ENCODE measurements at places on chromosomes 16 and 17.

GRCh38 chr17:13478326-13478830, 123.4 kb downstream of the HS3ST3A1 start:
- DNase-seq: no peak

DNA sequence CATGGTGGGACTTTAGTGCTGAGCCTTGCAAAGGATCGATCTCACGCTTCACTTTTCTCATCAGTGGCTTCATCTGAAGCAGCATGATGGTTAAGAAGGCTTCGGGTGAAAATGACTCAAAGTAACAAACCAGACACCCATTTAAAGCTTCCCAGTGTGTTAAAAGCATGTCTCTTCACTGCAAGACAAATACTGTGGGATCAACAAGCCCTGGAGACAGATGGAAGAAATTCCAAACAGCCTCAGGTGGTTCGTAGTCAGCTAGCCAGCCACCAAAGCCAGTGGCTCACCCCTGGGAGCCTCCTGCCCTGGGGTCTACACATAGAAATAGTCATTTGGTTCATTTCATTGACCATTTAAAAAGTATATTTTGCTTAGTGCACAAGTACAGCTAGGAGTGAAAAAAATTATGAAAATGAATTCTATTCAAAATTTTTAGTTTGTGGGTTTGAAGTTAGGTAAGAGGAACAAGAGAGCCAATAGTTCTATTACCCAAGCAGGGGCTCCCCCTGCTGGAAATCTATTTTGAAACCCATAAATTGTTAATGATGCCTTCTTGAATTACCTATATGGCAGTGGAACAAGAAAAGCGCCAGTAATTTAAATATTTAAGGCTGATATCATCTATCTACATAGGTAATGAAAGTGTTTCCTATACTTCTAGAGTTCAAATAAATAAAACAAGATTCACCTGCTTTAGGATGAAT, 51.6 kb downstream of the PMP22 start:
- no peak for DNase-seq

- DNase-seq: no peak
These were observed 8.2 kb downstream of the TBX21 start for GRCh38 chr17:47741109-47741792.

GRCh38 chr17:9336817-9337216, 238.8 kb downstream of the STX8 start:
- DNase-seq: no peak

DNA sequence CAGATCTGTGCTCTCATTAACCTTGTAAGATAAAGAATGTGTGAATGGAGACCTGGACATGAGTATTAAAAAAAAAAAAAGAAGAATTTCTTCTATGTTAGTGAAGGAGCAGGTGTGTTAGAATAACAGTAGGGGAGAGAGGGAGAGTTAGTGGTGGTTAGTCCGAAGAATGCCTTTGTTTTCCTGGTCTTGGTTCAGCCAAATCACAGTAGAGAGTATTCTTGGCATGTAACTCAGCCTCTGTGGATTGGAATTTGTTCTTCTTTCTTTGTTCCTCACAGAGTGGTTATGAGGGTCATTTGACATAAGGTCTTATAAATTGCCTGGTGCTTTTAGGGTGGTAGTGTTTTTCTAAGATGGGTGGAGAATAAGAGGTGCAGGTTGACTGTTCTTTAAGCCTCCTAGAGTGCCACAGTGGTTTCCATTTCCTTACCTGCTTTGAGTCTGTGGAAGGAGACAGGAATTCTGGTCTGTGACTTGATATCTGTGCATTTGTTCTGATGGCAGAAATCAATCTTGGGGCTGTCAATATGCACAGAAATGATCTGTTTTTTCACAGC, 17.6 kb downstream of the NUP93 start:
- no peak for DNase-seq

- DNase-seq: no peak
These were observed 39.4 kb downstream of the EFCAB13 start for GRCh38 chr17:47363171-47363570.

- no peak for DNase-seq
These were observed 151.6 kb downstream of the PHKB start for GRCh38 chr16:47612711-47613110.

GRCh38 chr17:5948811-5949210, 121.4 kb upstream of the WSCD1 start:
- no peak for DNase-seq

GRCh38 chr16:26951950-26952349, 114.8 kb upstream of the C16orf82 start:
- no peak for DNase-seq

GRCh38 chr17:11825572-11826209, 171.6 kb downstream of the ZNF18 start:
- no peak for DNase-seq

DNA sequence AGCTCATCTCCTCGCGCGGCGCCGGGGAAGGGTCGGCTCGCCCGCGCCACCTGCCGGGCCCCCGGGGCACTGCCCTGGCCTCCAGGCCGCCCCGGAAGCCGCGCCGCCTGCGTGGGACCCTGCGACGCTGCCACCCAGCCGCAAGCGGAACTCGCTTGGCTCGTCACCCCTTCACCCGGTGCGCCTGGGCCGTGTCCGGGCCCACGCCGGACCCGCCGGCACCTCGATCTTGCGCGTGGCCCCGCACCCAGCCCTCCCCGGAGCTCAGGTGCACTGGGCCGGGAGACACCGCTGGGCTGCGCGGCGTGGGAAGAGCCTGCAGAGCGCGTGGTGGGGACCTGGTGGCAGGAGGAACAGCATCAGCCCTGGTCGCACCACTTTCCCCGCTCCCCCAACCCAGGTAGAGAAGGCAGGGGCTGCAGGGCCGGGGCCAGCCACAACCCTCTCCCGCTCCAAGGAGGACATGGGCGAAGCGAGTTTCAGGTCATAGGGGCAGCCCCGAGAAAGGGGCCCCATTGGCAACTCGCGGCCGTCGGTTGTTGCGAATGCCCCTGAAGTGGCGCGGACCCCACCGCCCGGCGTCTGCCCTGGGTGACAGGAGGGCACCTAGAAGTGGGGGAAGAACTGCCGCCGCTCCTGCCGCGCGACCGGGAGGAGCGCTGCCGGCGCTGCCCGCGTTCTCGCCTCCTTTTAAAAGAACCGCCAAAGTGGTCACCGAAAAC, 363 bp upstream of the MIF4GD start:
- no peak for DNase-seq

- DNase-seq: no peak
These were observed 79.3 kb upstream of the KCNJ18 start for GRCh38 chr17:21613071-21613429.

DNA sequence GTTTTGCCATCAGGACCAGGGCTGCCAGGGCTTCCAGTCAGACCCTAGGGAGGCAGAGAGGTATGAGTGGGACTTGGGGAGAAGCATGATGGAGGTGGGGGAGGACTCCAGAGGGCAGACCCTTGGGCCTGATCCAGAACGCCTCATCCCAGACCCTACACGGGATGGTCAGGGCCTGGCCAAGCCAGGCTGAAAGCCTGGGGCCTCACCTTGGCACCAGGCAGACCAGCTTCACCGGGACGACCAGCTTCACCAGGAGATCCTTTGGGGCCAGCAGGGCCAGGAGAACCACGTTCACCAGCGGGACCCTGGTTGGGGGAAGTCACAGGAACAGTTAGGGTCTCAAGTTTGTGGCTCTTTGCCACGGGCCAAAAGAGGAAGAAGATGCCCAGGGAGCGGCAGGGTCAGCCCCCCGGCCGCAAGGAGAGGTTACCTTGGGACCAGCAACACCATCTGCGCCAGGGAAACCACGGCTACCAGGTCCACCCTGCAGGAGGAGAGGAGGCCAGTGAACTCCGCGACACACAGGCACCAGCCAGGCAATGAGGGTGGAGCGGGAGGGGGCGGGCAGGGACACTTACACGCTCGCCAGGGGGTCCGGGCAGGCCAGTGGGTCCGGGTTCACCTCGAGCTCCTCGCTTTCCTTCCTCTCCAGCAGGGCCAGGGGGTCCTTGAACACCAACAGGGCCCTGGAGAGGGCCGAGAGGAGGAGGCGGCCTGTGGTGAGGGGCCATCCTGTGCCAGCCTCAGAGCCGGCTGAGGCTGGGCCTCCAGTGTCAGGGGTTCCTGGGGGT, 7.1 kb downstream of the COL1A1 start:
- no peak for DNase-seq

DNA sequence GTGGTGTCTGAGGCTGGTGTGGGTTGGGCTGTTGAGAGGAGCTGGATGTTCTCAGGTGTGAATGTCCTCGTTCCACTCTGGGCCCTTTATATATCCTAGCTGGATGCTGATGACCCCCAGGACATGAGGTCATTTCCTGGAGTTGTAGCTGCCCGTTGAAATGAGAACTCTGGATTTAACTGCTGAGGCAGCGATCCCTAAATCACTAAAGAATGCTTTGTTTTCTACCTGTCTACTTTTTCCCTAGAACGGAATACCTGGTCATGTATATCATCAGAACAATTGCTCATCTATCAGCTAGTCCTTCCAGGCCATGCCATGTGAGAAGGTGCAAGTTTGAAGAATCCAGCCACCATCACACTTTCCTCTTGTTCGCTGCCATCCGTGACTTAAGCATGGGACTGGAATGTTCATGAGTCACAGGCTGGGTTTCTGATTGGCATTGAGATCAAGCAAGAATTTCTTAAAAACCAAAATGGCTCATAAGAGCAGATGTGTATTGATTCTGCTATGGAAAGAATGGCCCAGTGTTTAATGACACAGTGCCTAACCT, at the start of gene KRTAP2-3:
TSS of gene KRTAP2-3 (minus strand) at position 63 of the 553 bp plus-strand sequence. CDS start 64 bp downstream, outside the sequence.
- no peak for DNase-seq

All from SIG-M5 (cell line).